ENCODE measurements at places on chromosomes 11 and 22. TPM values are rescaled to one million over a fixed set of nuclear protein-coding genes. Genes with fewer than 3 reads are reported as not detected.

VPS37C gene
- 5.9 TPM for total RNA-seq

TREH gene
- total RNA-seq = not detected

THY1 gene
- total RNA-seq = 9.6 TPM

FZD4 gene
- total RNA-seq = 52.0 TPM

All from regular cardiac myocyte (primary cell).